ENCODE measurements at places on chromosomes 12 and 14.

- peak; percentile 1 for DNase-seq
These were observed 61.2 kb downstream of the BEGAIN start for GRCh38 chr14:100526057-100526456.

GRCh38 chr12:78431931-78432330, 432.6 kb upstream of the SYT1 start:
- DNase-seq, result no peak

GRCh38 chr12:86234316-86234855, 21.8 kb downstream of the MGAT4C start:
- DNase-seq, result no peak

DNA sequence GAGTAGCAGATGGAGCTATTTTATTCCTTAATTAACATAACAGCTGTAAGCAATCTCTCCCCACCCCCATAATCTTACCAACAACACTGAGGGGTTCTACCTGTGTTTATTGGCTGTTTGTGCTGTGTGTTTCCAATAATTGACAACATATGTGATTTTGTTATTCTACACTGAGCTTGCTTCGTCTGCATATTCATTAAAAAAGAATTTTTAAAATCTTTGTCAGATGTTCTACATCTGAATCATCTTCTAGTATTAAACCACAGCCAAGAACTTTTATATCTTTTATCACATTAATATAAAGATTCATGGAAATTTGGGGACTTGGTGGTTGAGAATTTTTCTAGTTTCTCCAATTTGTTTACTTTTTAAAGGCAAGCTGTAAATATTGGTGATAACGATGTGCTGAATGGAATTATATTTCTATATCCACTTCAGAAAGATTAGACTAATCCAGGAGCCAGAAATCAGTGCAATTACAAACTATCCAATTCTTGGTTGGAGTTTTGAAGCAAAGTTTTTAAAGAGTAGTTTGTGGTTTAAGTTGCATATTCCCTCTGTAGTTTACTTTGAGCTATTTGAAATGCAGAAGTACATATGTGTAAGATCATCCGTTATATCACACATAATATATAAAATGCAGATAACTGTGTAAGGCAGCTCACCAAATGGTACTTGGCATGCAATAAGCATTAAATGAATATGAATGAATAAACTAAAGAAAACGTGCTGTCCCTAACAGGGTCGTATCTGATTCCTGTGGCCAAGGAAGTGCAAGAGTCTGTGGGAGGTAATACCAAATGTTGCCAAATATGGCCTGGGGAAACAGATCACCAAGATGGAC, 206.9 kb downstream of the PELI2 start:
- DNase-seq, result no peak

DNA sequence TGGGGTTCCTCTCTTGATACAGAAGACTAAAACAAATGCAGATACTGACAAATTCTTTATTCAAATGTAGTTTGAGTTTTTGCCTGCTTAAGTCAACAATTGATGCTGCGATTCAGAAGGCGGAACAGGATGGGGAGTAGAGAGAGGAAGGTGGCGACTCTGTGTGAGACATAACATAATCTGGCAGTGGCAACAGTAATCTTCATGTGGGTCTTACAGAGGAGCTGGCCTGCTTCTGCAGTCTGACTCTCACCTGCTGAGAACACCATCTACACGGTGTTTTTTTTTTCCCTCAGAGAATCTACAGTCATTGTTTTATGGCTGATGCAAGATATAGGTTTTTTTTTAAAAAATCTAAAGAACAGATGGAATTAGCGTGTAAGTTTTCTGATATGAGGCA, 10.1 kb downstream of the CCDC92 start:
- DNase-seq, result no peak
